ENCODE measurements at places on chromosomes 3 and 15.

DNA sequence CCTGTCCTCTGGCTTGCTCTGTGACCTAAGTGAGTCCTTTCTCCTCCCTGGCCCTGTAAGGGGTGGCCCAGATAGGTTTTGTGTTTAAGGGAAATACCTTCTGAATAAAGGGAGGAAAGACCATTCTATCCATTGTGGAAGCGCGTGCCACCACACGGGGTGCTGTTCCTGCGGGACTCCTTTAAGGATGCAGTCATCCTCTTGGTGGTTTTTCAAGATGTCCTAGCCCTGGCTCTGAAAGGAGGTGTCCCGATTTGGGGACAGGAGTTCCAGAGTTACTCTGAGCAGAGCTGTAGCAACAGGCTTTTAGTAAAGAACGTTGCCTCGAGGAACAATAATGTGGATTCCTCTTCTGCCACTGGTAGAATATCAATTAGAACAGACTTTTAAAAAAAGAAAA lies 9.6 kb downstream of the SLC6A6 start:
- DNase-seq: no peak

DNA sequence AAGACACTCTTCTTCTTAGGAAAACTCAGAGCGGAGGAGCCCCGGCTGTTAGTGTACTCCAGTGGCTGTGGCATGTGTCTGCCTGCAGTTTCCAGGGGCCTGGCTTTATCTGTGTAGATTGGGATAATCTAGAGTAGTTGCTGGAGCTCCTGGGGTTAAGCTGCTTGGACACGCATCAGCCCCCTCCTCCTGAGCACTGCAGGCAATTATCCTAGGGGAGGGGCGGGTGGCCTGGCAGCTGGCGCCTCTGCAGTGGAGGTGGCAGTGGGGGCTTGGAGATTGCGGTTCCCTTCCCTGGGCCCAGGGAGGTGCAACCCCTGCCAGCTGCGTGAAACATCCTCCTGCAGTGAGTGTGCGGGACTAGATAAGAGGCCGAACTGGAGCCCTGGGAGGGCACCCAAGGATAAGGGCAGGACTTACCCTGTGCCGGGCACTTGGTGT lies 68.2 kb downstream of the EFCAB12 start:
- no peak for DNase-seq

DNA sequence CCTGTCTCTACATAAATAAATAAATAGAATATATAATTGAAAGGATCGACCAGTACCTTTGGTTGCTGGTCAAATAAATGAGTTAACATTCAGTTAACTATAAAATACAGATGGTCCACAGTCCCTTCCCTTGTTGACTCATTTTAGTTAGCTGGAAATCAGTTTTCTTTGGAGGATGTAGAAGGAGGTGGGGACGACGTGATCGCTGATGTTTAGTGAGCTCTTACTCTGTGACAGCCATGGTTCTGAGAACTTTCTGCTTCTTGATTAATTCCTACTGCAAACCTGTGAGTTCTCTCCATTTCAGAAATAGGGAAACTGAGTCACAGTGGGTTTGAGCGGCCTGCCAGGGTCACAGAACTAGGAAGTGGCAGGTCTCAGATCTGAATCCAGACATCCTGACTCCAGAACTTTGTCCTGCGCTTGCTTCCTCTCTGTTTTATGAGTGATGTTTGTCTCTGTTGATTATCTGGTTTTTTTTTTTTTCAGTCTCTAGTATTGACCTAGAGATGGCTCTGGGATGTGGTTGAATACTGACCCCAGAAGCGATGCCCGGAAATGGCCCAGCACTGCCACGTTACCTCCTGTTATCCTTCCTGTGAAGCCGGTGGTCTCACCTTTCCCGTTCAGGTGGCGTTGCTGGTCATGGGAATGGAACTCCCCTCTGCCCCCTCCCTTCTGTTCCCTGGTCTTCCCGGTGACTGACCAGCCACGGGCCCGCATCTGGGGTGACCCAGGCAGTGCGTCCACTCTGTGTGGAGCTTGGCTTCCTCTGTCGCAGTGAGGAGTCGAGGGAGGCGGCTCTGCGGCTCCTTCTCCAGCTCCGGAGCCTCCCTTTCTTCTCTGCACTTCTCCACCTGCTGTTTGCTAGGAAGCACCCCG lies 18.2 kb downstream of the SYNM start:
- peak; percentile 54 for DNase-seq

GRCh38 chr3:55774856-55775255 lies 287.8 kb upstream of the WNT5A start:
- DNase-seq: no peak

- DNase-seq: no peak
Observed at GRCh38 chr3:108507902-108508301, 2.5 kb downstream of the MYH15 start.

DNA sequence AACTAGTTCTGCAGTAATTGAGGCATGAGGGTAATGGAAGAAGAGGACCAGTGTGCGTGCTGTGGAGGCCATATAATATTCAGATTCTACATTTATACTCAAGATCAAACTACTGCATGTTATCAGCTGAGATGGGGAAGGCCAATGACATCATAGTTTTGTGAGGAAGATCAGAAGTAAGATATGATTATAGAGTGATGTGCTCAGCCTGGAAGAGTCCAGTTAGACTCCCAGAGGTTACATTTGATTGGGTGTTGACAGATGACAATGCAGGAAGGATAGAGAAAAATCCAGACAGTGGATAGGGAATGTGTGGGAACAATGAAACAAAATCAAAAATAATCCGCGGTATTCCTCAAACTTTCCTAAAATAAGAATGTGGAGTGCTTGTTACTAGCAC lies 35.4 kb downstream of the GOLIM4 start:
- no peak for DNase-seq

DNA sequence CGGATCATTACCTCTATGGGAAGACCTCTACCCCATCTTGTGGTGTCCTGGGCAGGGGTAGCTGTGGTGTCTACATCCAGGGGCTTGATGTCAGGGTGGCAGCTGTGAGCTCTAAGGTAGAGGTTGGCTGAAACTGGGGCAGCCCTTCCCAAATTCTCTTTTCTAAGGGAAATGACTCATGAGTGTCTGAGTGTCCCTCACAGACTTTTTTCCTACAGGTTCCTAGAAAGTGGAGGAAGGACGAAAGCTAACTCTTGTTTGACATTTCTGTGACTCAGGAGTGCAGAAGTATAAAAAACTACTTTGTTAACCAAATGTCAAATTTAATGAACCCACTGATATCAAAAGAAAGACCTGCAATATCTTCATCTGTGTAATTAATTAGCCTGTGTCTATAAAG lies 481.5 kb downstream of the PDCD6IP start:
- no peak for DNase-seq

DNA sequence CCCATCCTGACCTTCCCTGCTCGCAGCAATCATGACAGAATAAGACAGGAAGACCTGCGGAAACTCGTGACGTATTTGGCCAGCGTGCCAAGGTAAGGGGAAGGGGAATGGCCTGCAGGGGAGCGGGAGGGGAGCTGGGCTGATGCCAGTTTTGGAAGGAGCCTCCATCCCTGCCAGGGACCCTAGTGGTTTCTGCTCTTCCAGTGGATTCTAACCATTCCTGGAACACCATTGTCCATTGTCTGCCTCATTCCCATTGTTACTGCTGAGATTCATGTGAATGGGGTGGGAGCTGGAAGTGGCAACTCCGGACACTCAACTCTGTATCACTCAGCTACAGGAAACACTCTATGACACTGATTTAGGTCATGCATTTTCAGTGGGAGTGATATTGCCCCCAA lies 242.9 kb upstream of the ROPN1 start:
- peak; percentile 92 for DNase-seq

Measured in lung microvascular endothelial cell (primary cell).